ENCODE measurements at places on chromosomes 16 and 17.
A peak's percentile ranks its signal among the peaks of the same experiment; 100 is the strongest.

DNA sequence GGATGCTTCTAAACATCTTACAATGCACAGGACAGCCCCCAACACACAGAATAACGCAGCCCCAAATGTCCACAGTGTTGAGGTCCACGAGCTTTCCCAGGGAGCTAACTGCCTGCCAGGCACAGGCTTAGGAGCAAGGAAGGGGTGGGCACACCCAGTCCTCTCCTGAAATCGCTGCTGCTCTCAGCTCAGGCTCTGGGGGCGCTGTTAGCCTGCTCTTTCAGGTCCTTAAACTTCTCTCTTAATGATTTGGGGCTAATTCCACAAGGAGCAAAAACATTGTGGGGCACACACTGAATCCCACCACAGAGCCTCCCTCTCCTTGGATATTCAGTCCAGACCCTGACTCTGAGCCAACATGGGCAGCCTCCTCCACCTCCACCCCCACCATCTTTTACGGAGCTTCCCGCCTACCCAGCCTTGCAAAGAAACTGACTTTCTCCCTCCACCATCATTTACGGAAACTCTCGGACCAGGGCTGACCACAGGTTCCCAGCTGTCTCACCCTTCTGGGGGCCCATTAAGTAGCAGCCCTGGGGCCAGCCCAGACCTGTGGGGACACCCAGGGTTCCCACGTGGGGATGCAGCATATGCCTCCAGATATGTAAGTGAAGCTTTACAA is 1.1 kb downstream of the CD300H start:
- DNase-seq = peak; percentile 31

DNA sequence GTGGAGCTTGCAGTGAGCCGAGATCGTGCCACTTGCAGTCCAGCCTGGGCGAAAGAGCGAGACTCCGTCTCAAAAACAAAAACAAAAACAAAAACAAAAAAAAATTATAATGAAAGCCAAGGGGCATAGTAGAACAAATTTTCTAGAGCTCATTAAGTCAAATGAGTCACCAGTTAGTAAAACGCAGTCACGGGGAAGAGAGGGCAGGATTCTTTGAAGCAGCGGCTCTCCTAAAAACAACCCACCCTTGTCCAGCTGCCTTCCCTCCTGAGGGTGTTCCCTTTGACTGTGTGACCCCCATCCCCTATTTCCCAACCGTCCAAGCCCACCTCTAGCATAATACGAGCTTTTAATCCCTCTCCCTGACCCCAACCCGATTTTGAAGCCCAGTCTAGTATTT is 44.1 kb upstream of the STH start:
- DNase-seq = no peak

- DNase-seq = no peak
These were observed 40.9 kb downstream of the ADAMTS18 start for GRCh38 chr16:77393955-77394354.

GRCh38 chr17:57502811-57503241 is 242.3 kb downstream of the CCDC182 start:
- no peak for DNase-seq

GRCh38 chr17:17004251-17004996 is 32.5 kb upstream of the TNFRSF13B start:
- no peak for DNase-seq

DNA sequence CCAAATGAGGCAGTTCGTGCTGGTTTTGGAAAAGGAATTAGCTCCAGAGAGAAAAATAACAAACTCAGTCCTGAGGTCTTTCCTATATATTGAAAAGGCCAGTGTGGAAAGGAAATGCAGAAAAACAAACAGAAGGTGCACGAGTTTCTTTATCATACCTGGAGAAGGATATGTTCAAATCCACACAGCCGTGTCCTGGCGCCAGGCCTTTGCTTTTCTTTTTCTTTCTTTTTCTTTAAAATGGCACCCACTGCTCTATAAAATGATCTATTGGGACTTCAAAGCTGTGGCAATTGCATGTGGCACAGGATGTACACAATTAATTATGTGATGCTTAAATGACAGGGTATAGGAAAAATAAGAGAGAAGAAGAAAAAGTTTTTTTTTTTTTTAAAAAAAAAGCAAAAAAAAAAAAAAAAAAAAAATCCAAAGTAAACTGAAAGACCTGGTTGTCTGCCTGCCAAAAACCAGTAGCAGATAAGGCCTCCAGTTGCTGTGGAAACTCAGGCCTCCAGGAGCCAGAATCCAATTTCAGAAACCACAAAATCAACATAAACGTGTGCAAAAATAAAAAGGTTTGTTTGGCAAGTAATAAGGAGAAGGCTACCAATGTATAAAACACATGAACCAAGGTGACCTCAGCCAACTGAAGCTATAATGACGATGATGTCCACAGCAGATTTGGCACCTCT is 957.6 kb upstream of the SOX9 start:
- DNase-seq = no peak

GRCh38 chr17:14745541-14745940 is 444.7 kb downstream of the HS3ST3B1 start:
- no peak for DNase-seq

DNA sequence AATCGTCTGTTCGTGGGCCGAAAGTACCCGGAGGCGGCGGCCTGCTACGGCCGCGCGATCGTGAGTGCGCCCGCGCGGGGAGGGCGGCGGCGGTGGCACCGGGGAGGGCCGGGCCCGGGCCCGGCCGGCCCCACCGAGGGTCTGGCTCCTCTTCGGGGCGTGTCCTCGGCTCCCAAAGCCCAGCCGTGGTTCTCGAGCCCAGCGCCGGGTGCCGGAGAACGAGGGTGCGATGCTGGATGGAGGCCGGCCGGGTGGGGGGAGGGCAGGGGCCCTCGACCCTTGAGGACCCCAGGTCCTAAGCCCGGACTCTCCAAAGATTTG is 375 bp downstream of the STUB1 start:
- DNase-seq = no peak

GRCh38 chr16:72561-73548 is at the start of gene RHBDF1:
Gene RHBDF1, minus strand, starts transcription at chr16:72631. Its CDS starts 7,616 bp downstream, at chr16:65015.
- no peak for DNase-seq

- no peak for DNase-seq
These were observed 838 bp upstream of the TMEM97 start for GRCh38 chr17:28317966-28318758.

Data from Jurkat, Clone E6-1 (cell line).